Fibroblast of skin of abdomen (primary cell): ENCODE measurements at places on chromosomes 12 and 14.
A peak's percentile ranks its signal among the peaks of the same experiment; 100 is the strongest.

- peak; percentile 16 for DNase-seq
Measured at GRCh38 chr12:115871714-115872113, 405.8 kb downstream of the MED13L start.

DNA sequence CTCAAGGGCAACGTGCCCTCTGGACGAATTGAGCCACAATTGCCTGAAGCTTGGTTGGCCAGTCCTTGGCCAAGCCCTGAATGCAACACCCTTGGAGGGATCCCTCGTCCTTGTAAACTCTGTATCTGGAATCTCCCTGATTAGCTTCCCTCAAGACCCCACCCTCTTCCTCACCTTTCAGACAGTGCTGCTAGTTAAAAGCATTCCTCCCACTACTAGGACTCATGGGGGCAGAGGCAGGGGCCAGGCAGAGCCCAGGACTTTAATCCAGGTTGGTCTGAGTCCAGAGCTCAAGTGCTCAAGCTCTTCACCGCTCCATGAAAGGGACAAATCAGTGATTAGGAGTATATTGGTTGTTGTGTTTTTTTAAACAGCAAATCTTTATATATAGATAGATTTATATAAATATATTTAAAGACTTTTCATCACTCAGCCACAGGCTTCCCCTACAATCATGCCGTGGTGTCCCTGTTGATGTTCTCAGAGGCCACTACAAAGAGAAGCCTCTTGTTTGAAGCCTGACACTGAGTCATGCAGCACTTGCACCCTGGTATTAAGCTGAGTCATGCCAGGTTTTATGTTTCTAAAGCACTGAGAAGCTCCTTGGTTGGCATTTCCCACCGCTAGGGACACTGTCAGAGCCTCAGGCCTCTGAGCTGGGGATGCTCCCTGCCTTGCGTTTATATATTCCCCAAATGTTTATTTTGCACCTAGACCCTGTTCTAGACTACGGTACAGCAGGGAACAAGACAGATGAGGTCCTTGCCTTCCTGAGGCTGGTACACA, 53.8 kb upstream of the GSC start:
- no peak for DNase-seq

- DNase-seq: no peak
Measured at GRCh38 chr14:26597589-26598080, at the start of gene NOVA1. Gene NOVA1 (minus strand): TSS chr14:26598033. CDS start chr14:26597436, 597 bp downstream.

DNA sequence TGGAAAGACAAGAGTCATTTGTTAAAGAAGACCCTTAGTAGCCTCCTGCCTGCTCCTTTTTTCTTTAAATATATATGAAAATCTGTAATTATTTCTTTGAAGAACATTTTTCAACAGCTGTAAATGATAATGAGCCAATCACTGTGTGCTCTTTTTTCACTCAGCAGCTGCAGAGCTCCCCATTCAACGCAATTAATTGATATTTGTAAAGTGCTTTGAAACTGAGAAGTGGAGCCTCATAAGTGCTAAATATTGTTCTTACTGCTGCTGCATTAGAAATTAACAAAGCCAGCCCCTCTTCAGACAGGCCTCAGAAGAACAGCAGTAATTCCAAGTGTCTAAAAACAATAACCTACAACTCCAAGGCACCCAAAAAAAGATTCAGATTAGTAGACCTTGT, 224.3 kb downstream of the GXYLT1 start:
- DNase-seq: no peak

GRCh38 chr12:11753826-11754225, 104.4 kb downstream of the ETV6 start:
- no peak for DNase-seq

DNA sequence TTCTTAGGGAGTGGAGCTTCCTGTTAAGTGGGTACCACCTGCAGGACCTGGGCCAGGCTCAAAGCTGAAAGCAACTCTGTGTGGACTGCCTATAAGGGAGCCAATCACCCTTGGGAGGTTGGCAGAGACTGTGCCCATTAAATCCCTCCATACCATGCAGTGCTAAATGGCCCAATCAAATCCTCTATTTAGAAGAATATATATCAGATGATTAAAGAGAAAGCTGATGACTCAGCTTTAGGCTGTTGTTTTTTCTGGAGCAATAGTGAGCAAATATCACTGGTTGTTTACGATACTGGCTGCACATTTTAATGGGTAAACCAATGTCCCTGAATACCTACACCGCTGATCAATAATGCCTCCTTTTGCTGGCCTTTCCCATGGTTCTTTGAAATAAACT, 101.3 kb downstream of the TMX1 start:
- DNase-seq: no peak

DNA sequence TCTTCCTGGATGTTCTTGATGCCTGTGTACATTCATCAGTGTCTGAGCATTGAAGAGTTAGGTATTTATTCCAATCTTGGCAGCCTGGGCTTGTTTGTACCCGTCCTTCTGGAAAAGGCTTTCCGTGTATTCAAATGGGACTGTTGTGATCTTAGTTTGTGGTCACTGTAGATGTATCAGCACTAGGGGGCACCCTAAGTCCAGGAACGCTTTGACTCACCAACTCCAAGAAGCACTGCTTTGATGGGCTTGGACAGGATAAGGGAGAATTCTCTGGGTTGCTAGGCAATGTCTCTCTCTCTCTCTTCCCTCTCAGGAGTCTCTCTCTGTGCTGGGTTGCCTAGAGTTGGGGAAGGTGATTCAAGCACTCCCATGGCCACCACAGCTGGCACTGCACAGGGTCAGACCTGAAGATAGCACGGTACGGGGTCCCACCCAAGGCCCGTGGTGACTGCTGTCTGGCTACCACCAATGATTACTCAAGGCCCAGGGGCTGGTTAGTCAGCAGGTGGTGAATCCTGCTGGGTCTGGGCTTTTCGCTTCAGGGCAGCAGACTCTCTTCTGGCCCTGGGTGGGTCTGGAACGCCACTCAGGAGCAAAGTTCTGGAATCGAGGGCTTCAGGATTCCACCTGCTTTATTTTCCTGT, 211.1 kb upstream of the RGS6 start:
- peak; percentile 83 for DNase-seq

DNA sequence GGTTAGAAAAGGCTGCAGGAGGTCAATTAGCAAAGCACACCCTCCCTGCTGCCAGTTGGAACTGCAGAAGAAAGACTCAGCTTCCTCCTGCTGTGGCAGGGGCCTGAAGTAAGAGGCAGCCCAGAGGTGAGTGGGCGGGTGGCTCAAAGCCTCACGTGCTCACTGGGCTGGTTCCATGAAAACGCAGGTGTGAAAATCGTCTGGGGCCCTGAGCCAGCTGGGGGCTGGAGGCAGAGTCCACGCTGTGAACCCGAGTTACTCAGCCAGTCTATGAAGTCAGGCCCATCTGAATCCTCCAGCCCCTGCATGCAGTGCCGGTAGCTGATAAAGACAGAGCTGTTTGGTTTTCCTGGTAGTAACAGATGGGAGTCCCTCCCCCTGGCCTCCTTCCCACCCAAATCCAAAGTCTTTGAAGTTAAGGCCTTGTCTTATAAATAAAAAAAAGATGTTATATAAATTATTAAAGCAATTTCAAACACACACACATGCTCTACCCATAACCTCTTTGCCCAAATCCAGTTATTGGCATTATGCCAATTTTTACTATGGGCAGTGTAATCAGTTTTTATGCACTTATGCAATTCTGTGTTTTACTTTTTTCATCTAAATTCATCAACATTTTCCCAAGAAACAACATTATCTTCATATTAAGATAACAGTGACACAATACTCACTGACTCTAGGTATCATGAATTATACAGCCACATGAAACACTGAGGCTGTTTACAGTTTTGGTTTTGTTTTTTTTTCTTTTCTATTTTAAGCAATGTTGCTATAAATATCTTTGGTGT, 57.9 kb upstream of the PNMA1 start:
- peak; percentile 41 for DNase-seq

GRCh38 chr14:93078870-93079269, 36.9 kb downstream of the ITPK1 start:
- peak; percentile 78 for DNase-seq
